Suprapubic skin (tissue), 4 donors: ENCODE measurements at places on chromosomes 13 and 19. TPM values are rescaled to one million over a fixed set of nuclear protein-coding genes. Genes with fewer than 3 reads are reported as not detected.

NKPD1 gene
- total RNA-seq = 50.7 TPM

PTPRH gene
- 1.4 TPM for total RNA-seq

SPINT2 gene
- total RNA-seq = 359 TPM

NCCRP1 gene
- 236 TPM for total RNA-seq

ACER1 gene
- 63.1 TPM for total RNA-seq

COLGALT1 gene
- total RNA-seq = 52.4 TPM

DIRAS1 gene
- total RNA-seq = 1.3 TPM

DLEU7 gene
- total RNA-seq = not detected

CEACAM4 gene
- total RNA-seq = 1.9 TPM

NUP58 gene
- 31.7 TPM for total RNA-seq

PPFIA3 gene
- 46.0 TPM for total RNA-seq

SLITRK5 gene
- 0.97 TPM for total RNA-seq

OVOL3 gene
- not detected for total RNA-seq

ATXN8OS gene
- not detected for total RNA-seq

DNM2 gene
- 172 TPM for total RNA-seq

MBD3L3 gene
- not detected for total RNA-seq

EXOC3L2 gene
- total RNA-seq = 1.3 TPM

KIR3DL1 gene
- not detected for total RNA-seq

GPR18 gene
- not detected for total RNA-seq

BEST2 gene
- 41.4 TPM for total RNA-seq

ZIC2 gene
- not detected for total RNA-seq

MYH14 gene
- 107 TPM for total RNA-seq

TEX101 gene
- total RNA-seq = not detected
